IMR-90 (cell line): ENCODE measurements at places on chromosomes 5 and 9. TPM values are rescaled to one million over a fixed set of nuclear protein-coding genes. Genes with fewer than 3 reads are reported as not detected.

The CDO1 gene
- total RNA-seq = 3.3 and 8.6 TPM in 2 replicates

The CD72 gene
- 0.36 TPM in 1 of 2 replicates, not detected in the other for total RNA-seq

DNA sequence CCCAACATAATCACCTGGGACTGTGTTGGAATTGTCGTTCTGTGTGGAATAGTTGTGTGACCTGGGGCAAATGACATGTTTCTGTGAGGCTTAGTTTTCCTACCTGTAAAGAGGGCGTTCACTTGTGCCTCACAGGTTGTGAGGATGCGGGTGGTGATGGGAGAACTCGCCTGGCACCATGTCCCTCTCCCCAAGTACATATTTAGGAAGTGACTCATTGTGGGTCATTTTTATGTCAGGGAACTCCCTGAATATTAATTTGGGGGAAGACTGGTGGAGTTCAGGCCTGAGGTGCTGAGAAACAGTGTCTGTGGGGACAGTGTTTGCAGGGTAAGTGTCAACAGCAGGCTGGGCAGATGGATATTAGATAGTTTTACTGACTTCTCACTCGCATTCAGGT lies 144.7 kb downstream of the KDM4C start:
- no peak overlapping the region for H3K4me3 ChIP-seq
- no peaks in the 10 kb centered on the region for H3K27me3 ChIP-seq
- H3K4me1 ChIP-seq = peaks cover 1% of the 10 kb centered on the region; the same call in 1 of the 2 replicates
- peak; percentile 9 for DNase-seq
- 0 out of 2 replicates have a peak, but pooled peaks cover 2% of the 10 kb centered on the region for H3K36me3 ChIP-seq

- peaks cover 15% of the 10 kb centered on the region; the same call in 1 of the 2 replicates for H3K4me1 ChIP-seq
- H3K36me3 ChIP-seq = peaks cover 37% of the 10 kb centered on the region
- H3K4me3 ChIP-seq = no peak overlapping the region
- DNase-seq = no peak
- no peak overlapping the region for H3K27ac ChIP-seq
Measured at GRCh38 chr9:121297389-121297788, 29.4 kb downstream of the GSN start.

- no peak overlapping the region for H3K27ac ChIP-seq
- peaks cover 37% of the 10 kb centered on the region for H3K27me3 ChIP-seq
- H3K4me1 ChIP-seq = no peaks in the 10 kb centered on the region
Measured at GRCh38 chr5:142798099-142798770, 28.1 kb downstream of the ARHGAP26 start.

GRCh38 chr5:66415208-66415607 lies 181.0 kb upstream of the MAST4 start:
- no peak for DNase-seq
- H3K27me3 ChIP-seq = no peaks in the 10 kb centered on the region
- H3K4me3 ChIP-seq = no peak overlapping the region
- H3K36me3 ChIP-seq = no peaks in the 10 kb centered on the region
